Stimulated activated CD8-positive, alpha-beta memory T cell treated with anti-CD3 and anti-CD28 coated beads, Interleukin-12 subunit alpha, Interleukin-12 subunit beta, amount 100 ng/mL, for 4 hours (primary cell): ENCODE measurements at places on chromosomes 11 and 22.

GRCh38 chr22:42711895-42712837 lies 8.5 kb downstream of the A4GALT start:
- DNase-seq, result no peak

- DNase-seq, result no peak
Measured at GRCh38 chr11:89489930-89490329, 1.2 kb downstream of the NOX4 start.

DNA sequence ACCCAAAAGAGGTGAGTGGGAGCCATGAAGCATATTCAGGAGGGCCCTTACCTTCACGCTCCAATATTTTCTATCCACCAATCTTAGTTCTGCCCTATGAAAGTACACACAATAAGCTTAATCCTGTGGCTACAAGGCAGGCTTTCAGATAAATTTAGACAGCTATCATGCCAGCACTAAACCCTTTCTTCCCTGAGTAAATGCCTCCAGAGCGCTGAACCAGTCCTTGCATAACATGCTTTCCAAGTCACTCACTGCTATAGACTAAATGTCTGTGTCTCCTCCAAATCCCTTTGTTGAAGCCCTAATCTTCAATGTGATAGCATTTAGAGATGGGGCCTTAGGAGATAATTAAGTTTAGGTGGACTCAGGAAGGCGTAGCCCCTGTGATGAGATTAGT lies 50.3 kb upstream of the FIBIN start:
- no peak for DNase-seq

DNA sequence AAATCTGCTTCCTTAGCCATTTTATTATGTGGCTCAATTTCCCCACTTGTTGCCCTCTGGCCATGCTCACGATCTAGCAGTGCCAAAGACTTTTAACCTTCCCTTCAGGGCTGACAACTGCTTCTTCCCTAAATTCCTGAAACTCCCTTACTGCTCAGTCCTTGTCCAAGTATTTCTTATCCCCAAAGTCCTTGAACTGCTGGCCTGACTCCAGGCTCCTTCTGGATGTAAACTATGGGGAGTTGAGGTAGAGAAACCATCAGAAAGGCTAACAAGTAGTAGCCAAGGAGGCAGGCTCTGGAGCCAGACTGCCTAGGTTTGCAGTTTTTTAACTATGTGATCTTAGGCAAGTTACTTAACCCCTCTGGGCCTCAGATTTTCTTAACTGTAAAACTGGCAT lies 258.7 kb upstream of the CCDC90B start:
- no peak for DNase-seq

DNA sequence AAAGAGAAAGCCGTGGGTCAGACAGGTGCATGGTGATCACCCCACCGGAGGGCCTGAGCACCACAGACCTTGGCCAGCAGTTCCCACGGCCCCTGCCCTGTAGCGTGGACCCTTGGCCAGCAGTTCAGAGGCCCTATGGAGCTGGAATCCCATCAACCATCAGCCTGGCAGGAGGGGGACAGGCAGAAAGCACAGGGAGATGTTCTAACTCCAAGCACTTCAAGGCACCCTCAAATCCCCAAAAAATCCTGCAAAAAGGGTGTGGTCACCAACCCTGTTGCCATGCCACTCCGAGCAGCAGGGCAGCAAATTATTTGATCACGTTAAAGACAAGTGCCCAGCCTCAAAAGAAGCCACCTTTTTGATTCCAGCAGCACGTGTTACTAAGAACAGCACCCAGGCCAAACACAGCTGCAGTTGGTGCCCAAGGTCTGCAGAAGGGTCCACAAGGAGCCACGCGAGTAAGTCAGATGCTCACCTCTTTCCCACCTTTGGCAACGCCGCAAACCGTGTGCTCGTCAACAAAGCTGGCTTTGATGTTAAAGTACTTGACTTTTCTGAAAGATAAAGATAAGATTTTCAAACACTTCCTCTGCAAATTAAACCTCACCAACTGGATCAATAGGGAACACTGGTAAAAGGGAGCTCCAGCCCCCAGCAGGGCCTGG lies 26.2 kb upstream of the COMT start:
- DNase-seq, result no peak
